ENCODE measurements at places on chromosomes 6 and 20.

DNA sequence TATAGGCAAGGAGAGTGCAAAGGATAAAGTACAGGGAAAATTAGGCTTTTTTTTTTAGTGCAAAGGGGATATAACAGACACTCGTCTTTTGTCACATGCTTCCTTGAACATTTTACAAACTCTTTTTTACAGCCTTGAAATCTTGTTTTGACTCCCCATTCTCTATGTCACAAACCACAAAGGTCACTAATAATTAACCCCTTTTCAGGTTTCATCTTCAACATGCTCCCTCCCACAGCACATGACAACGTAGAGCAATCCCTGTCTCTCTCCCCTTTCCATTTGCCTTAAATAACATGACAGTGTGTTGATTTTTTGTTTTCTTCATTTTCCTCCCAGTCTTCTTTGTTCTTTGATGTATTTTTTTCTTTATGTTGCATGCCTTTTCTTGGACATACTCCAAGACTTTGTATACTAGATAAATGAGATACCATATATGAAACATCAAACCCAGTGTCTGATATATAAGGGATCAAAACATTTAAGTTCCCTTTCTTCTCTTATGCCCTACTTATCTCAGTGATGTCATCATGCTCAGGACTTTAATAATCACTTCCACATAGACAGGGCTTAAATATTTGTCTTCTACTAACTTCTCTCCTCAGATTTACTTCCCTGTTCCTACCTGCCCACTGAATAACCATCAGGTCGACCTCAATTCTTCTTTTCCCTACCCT is 378.7 kb upstream of the HSF2 start:
- no peak for DNase-seq

DNA sequence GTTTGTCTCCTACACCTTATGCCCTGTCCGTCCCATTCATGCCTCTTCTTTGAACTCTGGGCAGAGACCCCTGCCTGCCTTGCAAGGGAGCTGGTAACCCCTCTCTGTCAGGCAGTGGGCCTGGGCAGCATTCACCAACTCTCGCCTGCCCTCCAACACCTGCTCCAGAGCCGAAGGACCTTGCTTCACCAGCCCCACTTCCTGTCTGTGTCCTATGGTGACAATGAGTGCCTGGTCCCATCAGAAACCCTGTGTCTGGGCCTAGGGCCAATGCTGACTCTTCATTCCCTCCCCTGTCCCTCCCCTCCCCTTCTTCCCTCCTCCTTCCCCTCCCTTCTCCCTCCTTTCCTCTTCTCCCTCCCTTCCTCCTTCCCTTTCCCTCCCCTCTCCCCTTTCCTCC is 22.8 kb upstream of the PCMTD2 start:
- DNase-seq, result no peak

GRCh38 chr6:44135173-44135758 is 7.9 kb downstream of the TMEM63B start:
- no peak for DNase-seq

- DNase-seq, result no peak
These were observed 16.7 kb downstream of the CBFA2T2 start for GRCh38 chr20:33506576-33506975.

GRCh38 chr6:27370391-27370790 is 18.2 kb upstream of the ZNF391 start:
- DNase-seq, result no peak

DNA sequence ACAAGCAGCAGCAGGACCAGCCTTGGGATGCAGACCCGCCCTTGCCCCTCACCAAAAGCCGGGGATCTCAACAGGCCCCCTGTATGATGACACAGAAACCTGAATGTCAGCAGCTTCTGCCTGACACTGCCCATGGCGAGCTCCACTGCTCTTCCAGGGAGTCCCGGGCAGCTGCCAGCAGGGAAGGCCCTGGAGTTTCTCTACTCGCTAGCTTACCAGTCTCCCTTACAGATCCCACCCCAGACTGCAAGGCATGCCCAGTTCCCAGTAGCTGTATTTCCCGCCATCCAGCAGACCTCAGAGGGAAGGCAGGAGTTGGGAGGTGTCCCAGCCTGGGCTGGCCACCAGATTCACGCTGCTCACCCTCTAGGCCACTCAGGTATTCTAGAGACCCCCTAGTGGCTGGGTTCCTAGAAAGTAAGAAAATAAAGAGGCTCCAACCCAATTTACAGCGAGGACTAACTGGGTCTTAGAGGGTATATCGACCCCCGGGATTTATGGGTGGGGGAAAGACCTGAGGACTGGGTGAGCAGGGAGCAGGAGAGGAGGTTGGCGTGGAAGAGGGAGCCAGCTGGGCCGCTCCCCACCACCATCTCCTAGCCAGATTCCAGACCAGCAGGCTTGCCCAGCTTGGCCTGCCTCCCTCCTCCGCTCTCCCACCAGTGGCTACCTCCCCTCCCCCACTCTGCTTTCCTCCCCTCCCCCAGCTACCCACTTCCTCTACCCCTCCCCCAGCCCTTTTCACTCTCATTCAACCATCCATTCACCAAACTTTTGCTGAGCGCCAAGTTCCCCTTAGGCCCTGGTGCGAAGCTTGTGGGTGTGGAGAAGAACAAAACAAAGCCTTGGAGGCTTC is 9.7 kb upstream of the HMGA1 start:
- no peak for DNase-seq

Measured in NCI-H1417 treated with DMSO at 0.1 percent for 48 hours (cell line).